Colonic mucosa (tissue), 4 donors: ENCODE measurements at places on chromosomes 2 and 18. TPM values are rescaled to one million over a fixed set of nuclear protein-coding genes. Genes with fewer than 3 reads are reported as not detected.
A peak's percentile ranks its signal among the peaks of the same experiment; 100 is the strongest.

DNA sequence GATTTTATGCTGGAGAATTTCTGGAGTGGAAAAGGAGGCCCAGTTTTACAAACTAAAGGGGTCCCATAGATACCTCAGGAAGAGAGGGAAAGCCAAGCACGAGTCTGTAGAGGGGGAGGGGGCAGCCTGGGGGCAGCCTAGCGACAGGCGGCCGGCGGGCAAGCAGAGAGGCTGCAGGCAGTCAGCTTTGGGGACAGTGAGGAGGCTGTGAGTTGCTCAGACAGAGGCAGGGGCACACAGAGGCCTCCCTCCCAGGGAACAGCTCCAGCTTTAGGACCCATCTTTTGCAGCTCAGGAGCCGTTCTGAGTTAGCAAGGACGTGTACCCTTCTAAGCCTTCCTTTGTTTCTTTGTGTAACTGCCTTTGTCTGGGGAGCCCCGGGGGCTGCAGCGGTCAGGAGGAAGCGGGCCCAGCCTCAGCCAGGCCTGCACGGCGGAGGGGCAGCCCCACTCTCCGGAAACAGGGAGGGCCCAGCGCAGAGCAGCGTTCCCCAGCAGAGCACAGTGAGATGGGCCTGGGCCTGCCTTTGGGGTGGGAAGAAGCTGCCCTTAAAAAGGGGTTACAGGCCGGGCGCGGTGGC lies 41.1 kb upstream of the RALBP1 start:
- DNase-seq, result no peak
- H3K27me3 ChIP-seq, result no peaks in the 10 kb centered on the region
- H3K4me3 ChIP-seq, result no peak overlapping the region
- H3K27ac ChIP-seq, result no peak overlapping the region
- H3K36me3 ChIP-seq, result no peaks in the 10 kb centered on the region

GRCh38 chr2:236170590-236171165 lies 2.5 kb upstream of the GBX2 start:
- H3K4me3 ChIP-seq, result no peak overlapping the region
- no peak overlapping the region for H3K27ac ChIP-seq

DNA sequence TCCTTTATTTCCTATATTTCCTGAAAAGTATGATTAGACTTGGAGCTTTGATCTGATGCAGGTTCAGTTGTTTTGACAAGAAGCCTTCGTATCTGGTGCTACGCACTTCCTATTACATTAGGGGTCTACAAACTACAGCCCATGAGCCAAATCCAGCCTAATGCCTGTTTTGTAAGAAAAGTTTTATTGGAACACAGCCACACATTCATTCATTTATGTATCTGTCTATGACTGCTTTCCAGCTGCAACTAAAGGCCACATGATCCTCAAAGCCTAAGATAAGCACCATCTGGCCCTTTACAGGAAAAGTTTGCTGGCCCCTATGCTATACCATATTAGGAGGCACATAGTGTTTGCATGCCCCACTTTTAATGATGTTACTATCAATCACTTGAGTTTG lies 26.0 kb downstream of the EIF2AK3 start:
- no peaks in the 10 kb centered on the region for H3K4me1 ChIP-seq
- H3K4me3 ChIP-seq, result no peak overlapping the region
- no peaks in the 10 kb centered on the region for H3K36me3 ChIP-seq
- H3K27ac ChIP-seq, result no peak overlapping the region

Gene STARD7
- total RNA-seq, result 179 TPM

DNA sequence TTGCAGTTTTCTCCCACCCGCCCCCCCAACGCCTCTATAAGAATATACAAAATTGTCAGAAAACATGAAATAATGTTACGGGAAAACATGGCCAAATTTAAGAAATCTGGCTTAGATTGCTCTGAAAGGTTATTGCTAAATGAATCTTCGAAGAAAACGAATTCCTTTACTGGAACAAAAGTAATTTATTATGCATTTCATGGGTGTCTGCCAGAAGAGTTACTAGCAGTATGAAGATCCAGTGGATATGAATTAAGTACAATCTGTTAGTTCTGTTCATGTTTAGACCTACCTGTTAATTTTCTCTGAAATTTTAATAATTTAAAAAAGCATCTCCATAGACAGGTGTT lies 21.9 kb downstream of the GATA6 start:
- no peak overlapping the region for H3K4me3 ChIP-seq
- no peak for DNase-seq
- peak overlapping the region; percentile 14 for H3K27ac ChIP-seq
- H3K4me1 ChIP-seq, result peaks cover 4% of the 10 kb centered on the region
- H3K36me3 ChIP-seq, result no peaks in the 10 kb centered on the region

DNA sequence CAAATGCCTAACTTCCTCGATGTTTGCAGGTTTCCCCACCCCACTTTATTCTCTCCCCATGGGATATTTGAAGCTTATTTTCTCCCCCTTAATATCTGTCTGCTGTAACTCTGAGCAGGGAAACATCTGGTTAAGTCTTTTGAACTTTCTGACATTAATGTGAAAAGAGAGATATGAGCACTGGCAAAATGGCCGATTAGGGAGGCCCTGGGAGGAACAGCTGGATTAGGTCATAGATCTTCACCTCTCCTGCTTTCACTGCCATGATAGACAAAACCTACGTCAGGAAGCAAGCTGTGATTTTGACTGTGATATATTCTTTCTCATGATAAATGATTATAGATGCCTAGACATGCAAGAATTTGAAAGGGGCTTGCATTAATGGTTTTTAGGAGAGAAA lies 43.6 kb downstream of the LYPD6B start:
- DNase-seq, result no peak
- H3K4me1 ChIP-seq, result no peaks in the 10 kb centered on the region
- no peak overlapping the region for H3K27ac ChIP-seq
- no peaks in the 10 kb centered on the region for H3K27me3 ChIP-seq
- H3K4me3 ChIP-seq, result no peak overlapping the region

DNA sequence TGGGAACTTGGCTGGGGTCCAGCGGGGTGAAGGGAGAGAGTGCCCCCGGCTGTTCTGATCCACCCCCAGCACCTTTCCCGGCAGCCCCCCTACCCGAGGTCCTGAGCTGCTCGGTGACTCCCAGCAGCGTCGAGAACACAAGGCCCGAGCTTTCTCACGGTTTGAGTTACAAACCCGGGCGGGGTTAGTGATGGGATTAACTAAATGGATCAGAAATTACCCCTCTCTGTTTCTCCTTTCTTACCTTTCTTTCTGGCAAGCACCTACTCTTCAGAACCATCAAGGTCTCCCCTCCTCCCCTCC lies 139.4 kb upstream of the GPC1 start:
- no peak for DNase-seq
- no peak overlapping the region for H3K27ac ChIP-seq
- H3K4me1 ChIP-seq, result no peaks in the 10 kb centered on the region

Gene CTAGE1
- total RNA-seq, result not detected

GRCh38 chr2:147449323-147449991 lies 395.4 kb upstream of the ACVR2A start:
- no peaks in the 10 kb centered on the region for H3K36me3 ChIP-seq
- no peak overlapping the region for H3K4me3 ChIP-seq
- no peak for DNase-seq
- H3K4me1 ChIP-seq, result no peaks in the 10 kb centered on the region
- no peak overlapping the region for H3K27ac ChIP-seq

DNA sequence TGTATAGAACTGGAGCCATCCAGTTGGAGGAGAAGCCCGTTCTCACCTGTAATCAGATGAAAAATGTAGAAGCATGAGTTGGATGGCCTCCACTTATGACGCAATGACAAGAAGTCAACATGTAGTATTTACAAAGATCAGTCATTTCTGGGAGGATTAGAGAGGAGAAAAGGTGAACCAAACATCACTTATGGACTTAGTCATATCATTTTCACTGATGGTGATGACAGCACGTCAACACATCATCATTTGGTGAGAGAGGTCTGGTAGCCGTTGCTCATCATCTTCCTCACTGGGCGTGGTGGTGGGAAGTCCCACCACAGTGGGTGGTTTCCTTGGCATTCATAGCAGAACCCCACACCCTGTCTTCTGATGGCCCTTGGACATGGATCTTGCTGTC lies 264.2 kb upstream of the EPAS1 start:
- no peaks in the 10 kb centered on the region for H3K36me3 ChIP-seq
- no peak for DNase-seq
- H3K27me3 ChIP-seq, result no peaks in the 10 kb centered on the region
- H3K4me1 ChIP-seq, result peaks cover 1% of the 10 kb centered on the region
- H3K4me3 ChIP-seq, result no peak overlapping the region
- no peak overlapping the region for H3K27ac ChIP-seq

DNA sequence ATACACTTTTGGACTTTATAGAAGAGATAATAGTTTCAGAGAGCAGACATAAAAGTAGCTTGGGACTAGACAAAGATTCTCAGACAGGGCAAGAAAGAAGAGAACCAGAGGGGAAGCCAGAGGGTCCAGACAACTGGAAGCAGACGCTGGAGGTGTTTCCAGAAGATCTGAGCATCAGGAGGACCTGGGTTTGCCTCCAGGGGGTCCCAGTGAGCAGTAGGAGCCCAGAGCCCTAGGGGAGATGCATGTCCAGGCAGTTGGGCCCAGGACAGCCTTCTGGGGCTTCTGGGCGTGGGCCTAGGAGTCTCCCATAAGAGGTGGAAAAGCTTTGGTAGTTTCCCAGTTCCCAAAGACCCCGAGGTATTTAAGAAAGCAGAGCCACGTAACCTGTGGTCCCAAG lies 251.2 kb upstream of the ID2 start:
- no peak for DNase-seq
- no peak overlapping the region for H3K4me3 ChIP-seq
- no peaks in the 10 kb centered on the region for H3K27me3 ChIP-seq
- peaks cover 3% of the 10 kb centered on the region for H3K4me1 ChIP-seq

Gene ATF2
- total RNA-seq, result 46.4 TPM

Gene QPCT
- 10.7 TPM for total RNA-seq

Gene BOK
- total RNA-seq, result 14.1 TPM

- H3K27me3 ChIP-seq, result no peaks in the 10 kb centered on the region
- H3K4me1 ChIP-seq, result no peaks in the 10 kb centered on the region
- no peak for DNase-seq
- no peak overlapping the region for H3K27ac ChIP-seq
- H3K4me3 ChIP-seq, result no peak overlapping the region
Measured at GRCh38 chr2:212186166-212186565, 352.4 kb downstream of the ERBB4 start.

DNA sequence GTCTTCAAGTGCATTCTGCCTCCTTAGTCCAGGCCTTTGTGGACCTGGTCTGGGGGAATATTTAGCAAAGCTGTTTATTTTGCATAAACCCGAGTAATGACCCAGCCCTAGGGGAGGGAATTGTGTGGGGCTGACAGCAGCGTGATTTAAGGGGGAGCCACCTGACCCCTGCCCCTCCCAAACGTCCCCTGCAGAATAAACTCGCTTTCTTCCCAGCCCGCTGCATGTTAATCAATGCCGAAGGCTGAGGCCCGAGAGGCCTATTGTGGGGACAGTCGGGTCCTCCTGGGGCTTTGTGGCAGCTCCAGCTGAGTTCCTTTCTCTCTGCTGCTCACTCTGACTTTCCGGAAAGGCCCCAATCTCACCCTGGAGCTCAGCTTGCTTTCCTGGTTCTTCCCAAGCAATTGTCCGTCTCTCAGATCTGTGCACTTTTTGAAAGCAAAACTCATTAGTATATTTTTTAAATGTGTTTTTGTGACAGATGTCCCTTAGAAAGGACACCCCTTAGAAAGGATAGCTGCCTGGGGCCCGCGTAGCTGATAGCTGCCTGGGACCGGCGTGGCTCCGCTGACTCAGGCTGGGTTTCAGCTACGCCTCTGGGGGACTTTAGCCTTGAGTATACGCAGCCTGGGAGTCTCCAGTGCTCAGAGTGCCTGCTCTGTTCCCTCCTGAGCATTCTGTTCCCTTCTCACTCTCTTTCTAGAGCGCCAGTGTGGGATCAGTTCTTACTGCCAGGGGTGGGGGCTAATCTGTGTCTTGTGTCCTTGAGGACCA lies 158.3 kb downstream of the GLI2 start:
- H3K27me3 ChIP-seq, result no peaks in the 10 kb centered on the region
- no peaks in the 10 kb centered on the region for H3K4me1 ChIP-seq
- no peaks in the 10 kb centered on the region for H3K36me3 ChIP-seq
- DNase-seq, result no peak

Gene SLC40A1
- 183 TPM for total RNA-seq

GRCh38 chr2:54866868-54867267 lies 143.4 kb downstream of the EML6 start:
- H3K27me3 ChIP-seq, result no peaks in the 10 kb centered on the region
- H3K4me3 ChIP-seq, result no peak overlapping the region
- DNase-seq, result no peak
- H3K27ac ChIP-seq, result no peak overlapping the region
- no peaks in the 10 kb centered on the region for H3K4me1 ChIP-seq
- H3K36me3 ChIP-seq, result no peaks in the 10 kb centered on the region

DNA sequence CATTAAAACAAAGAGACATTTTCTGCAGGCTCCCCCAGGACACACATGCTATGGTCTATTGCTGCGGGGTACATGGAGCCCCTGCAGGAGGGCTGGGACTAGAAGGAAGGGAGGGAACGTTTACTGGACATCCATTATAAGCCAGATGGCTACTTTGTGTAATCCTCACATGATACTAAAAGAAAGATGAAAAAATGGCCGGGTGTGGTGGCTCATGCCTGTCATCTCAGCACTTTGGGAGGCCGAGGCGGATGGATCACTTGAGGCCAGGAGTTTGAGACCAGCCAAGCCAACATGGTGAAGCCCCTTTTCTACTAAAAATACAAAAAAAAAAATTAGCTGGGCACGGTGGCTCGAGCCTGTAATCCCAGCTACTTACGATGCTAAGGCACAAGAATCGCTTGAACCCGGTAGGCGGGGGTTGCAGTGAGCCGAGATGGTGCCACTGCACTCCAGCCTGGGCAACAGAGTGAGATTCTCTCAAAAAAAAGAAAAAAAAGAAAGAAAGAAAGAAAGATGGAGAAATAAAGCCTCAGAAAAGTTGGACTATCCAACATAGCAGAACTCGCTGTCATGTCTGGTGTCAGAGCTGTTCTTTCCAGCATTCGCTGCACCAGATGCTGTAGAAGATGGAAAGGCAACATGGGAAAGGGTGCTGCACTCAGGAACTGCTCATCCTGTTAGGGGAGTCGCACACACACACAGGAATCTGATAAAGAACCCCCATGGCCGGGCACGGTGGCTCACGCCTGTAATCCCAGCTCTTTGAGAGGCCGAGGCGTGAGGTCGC lies 7.8 kb upstream of the MYCN start:
- H3K4me1 ChIP-seq, result no peaks in the 10 kb centered on the region
- no peak overlapping the region for H3K4me3 ChIP-seq
- no peak for DNase-seq
- no peaks in the 10 kb centered on the region for H3K36me3 ChIP-seq
- no peak overlapping the region for H3K27ac ChIP-seq

- H3K4me3 ChIP-seq, result no peak overlapping the region
- no peak overlapping the region for H3K27ac ChIP-seq
- no peaks in the 10 kb centered on the region for H3K4me1 ChIP-seq
- H3K27me3 ChIP-seq, result no peaks in the 10 kb centered on the region
- H3K36me3 ChIP-seq, result no peaks in the 10 kb centered on the region
Measured at GRCh38 chr2:175742367-175742766, 259.7 kb downstream of the LNPK start.
